ENCODE measurements at places on chromosomes 7 and 10. TPM values are rescaled to one million over a fixed set of nuclear protein-coding genes. Genes with fewer than 3 reads are reported as not detected.

Gene POU6F2
- 0.91 TPM for total RNA-seq

Gene NEUROG3
- total RNA-seq, result not detected

Gene CUBN
- total RNA-seq, result 4.0 TPM

Gene TSPAN12
- total RNA-seq, result 9.5 TPM

Gene LIPJ
- not detected for total RNA-seq

Gene POMZP3
- total RNA-seq, result 15.9 TPM

Gene GIMAP5
- total RNA-seq, result 22.6 TPM

Gene PGAM2
- 0.76 TPM for total RNA-seq

Gene DDC
- not detected for total RNA-seq

DNA sequence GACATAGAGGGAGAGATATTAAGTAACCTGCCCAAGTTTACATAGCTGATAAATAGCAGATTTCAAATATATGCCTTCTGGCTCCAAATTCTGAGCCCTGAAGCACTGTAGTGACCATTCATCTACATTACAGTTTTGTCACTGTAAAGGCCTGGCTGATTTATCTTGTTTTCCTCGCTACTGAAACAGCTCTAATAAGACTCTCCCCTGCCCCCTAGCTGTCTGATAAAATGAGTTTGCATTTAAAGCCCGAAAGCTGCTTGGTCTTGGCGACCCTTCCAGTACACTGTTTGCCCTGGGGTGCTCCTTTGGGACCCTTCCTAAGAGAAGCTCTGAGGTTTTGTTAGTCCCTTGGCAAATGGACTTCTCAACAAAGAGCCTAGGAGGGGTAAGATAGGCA lies 59.7 kb upstream of the RAB11FIP2 start:
- no peaks in the 10 kb centered on the region for H3K36me3 ChIP-seq
- H3K27me3 ChIP-seq, result no peaks in the 10 kb centered on the region
- peak; percentile 35 for DNase-seq
- no peak overlapping the region for H3K4me3 ChIP-seq
- H3K27ac ChIP-seq, result peak overlapping the region; percentile 47

DNA sequence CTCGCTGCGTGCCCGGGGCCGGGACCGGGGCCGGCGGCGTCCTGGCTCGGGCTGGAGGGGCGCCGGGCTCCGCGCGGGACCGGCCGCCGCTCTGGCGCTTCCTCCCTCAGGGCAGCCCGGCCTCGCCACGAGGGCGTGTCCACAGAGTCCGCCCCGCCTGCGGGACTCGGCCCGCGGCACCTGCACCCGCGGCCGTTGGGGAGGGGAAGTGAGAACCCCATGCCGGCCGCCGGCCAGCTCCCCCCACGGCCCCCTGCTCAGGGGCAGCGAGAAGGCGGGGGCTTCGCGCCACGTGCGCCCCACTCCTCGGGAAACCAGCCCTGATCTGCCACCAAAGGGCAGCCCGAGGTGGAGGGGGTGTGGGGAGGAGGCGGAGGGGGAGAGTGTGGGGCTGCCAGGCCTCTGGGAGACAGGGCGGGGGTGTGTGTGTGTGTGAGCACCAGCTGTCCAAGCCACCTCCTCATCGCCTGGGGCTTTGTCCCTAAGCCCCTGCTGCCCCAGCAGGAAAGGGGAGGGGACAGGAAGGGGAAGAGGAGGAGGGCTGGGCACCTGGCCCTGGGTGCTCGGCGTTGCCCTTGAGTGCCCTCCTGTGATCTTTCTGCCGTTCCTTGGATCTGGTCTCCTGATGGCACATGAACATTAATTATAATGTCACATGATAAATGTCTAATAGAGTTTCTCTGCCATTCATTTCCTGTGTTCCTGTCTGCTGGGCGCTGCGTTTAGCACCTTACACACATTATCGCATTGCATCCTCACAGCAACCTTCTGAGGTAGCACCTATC lies at the start of gene PIK3AP1:
TSS of gene PIK3AP1 (minus strand) at position 93 of the 785 bp plus-strand sequence. CDS start 120 bp downstream, outside the sequence.
- DNase-seq, result no peak
- H3K27ac ChIP-seq, result no peak within 1 kb of the TSS
- H3K27me3 ChIP-seq, result no peaks in the 10 kb centered on the region
- H3K36me3 ChIP-seq, result no peaks in the 10 kb centered on the region
- H3K4me1 ChIP-seq, result peaks cover 6% of the 10 kb centered on the region

DNA sequence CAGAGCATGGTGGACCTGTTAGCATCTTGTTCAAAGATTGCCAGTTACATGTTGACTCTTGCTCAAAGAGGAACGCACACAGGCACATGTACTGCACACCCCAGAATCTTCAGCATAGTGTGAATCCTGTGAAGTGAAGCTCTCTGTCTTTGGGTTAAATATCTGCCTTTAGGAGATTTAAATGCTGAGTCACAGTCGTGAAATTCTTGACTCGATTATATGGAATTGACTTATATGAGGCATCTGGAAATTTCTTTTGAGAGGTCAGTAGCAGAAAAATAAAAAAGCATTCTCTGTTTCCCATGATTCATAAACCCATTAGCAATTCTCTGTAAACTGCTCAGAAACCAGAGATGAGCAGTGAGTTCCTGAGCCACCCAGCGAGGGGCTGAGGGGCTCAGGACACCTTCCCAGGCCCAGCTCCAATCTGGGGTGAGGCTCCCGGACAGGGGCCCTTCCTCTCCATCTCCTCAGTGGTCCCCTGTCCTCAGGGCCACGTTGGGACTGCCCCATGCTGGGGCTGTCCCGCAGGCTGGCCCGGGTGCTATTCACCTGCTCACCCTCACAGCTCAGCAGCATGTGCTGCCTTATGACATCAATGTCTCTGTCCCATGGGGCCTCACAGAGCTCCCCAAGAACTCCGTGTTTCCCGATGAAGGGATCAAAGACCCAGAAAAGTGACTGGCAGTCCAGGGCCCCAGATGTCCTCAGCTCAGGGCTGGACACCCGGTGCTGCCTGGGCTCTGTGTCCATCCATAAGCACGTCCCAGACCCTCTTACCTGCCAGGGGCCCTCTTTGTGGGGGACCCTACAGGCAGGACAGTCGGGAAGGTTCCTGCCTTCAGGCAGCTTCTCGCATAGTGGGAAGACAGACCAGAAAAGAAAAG lies 50.0 kb upstream of the INSIG1 start:
- no peak overlapping the region for H3K4me3 ChIP-seq
- no peak overlapping the region for H3K27ac ChIP-seq
- no peaks in the 10 kb centered on the region for H3K4me1 ChIP-seq
- no peaks in the 10 kb centered on the region for H3K36me3 ChIP-seq
- no peaks in the 10 kb centered on the region for H3K27me3 ChIP-seq

- no peaks in the 10 kb centered on the region for H3K27me3 ChIP-seq
- no peak overlapping the region for H3K27ac ChIP-seq
- no peaks in the 10 kb centered on the region for H3K36me3 ChIP-seq
- DNase-seq, result no peak
- no peak overlapping the region for H3K4me3 ChIP-seq
These were observed 23.0 kb upstream of the CDHR3 start for GRCh38 chr7:105940109-105940508.

DNA sequence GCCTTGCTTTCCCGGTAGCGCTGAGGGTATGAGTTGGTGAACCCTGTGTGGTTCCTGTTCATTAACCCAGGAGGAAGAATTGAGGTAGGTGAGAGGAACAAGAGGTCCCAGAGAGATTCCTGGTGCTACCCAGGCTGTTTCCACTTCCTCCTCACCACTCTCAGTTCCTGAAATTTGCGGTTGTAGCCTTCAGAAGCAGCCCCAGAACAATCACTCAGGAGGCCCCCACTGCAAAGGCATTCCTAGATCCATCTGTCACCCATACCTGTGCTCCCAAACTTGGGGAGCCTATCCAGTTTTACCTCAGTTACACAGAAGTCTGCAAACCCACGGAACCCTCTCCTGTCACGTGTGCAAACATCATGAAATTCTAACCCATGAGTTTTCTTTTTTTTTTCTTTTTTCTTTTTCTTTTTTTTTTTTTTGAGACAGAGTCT lies 9.0 kb upstream of the PIP4K2A start:
- no peaks in the 10 kb centered on the region for H3K36me3 ChIP-seq
- H3K4me1 ChIP-seq, result no peaks in the 10 kb centered on the region
- DNase-seq, result no peak
- no peak overlapping the region for H3K4me3 ChIP-seq
- no peaks in the 10 kb centered on the region for H3K27me3 ChIP-seq

DNA sequence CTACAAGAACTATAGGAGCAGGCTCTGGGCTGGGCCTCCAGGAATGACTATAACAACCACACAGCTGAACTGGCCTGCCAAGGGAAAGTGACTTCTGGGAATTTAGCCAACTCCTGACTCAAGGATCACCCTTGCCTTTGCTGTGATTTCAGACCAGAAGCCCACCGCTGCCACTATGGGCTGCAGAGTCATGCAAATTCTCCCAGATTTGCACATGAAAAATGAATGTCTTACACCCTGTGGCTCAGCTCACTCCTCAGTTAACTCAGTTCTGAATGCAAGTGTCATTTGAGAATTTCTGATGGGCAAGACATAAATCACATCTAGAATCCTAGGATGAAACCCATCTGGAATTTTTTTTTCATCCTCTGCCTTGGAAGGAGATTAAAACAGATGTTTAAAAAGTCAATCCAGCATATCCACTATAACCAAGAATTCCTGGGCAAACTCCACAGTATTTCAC lies 186.5 kb upstream of the BET1 start:
- no peaks in the 10 kb centered on the region for H3K27me3 ChIP-seq
- no peak overlapping the region for H3K4me3 ChIP-seq
- no peaks in the 10 kb centered on the region for H3K4me1 ChIP-seq
- no peak overlapping the region for H3K27ac ChIP-seq

DNA sequence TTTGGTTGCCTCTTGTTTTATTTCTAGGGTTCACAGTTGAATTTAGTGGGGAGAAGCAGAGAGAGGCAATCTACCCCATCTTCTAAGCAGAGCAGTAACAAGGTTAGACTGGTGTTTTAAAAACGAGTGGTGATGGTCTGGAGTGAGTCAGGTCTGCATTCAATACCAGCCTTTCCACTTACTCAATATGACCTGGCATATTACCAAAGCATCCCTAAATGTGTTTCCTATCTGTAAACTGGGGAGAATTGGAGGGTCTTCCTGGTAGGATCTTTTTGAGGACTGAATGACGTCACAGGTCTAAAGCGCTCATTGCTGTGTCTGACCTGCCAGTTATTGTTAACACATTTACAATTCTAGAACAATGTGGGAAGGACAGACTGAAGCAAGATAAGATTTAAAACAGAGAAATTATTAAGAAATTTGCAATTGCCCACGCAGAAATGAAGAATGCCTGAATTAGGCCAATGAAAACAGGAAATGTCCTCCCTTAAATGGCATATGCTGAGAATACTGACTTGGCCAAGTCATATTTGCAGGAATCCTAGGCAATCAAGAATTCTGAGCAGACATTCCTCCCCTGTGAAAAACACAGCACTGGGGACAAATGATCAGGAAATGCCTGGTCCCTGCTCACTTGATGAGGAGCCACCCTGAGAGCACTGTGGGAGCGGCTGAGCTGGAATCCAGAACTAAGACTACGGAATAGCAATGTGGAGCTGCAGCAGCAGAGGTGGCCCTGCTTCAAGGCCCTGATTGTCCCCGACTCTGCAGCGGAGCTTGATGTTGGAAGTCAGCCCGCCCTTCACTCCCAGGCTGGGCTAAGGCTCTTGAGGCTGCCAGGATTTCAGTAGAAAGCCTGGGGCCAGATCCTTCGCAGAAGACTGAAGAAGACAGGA lies 184.5 kb upstream of the CXCL12 start:
- DNase-seq, result no peak
- H3K4me1 ChIP-seq, result no peaks in the 10 kb centered on the region
- no peak overlapping the region for H3K4me3 ChIP-seq
- H3K27ac ChIP-seq, result peak overlapping the region; percentile 20
- H3K27me3 ChIP-seq, result no peaks in the 10 kb centered on the region

- no peaks in the 10 kb centered on the region for H3K27me3 ChIP-seq
- no peaks in the 10 kb centered on the region for H3K4me1 ChIP-seq
- DNase-seq, result no peak
- H3K4me3 ChIP-seq, result no peak overlapping the region
These were observed 13.8 kb downstream of the VWA2 start for GRCh38 chr10:114252883-114253282.

GRCh38 chr10:5343561-5343960 lies 21.2 kb upstream of the UCN3 start:
- H3K27ac ChIP-seq, result no peak overlapping the region
- no peaks in the 10 kb centered on the region for H3K36me3 ChIP-seq
- H3K27me3 ChIP-seq, result no peaks in the 10 kb centered on the region
- H3K4me3 ChIP-seq, result no peak overlapping the region
- no peaks in the 10 kb centered on the region for H3K4me1 ChIP-seq

- H3K27ac ChIP-seq, result no peak overlapping the region
- H3K4me1 ChIP-seq, result no peaks in the 10 kb centered on the region
- no peak overlapping the region for H3K4me3 ChIP-seq
- no peak for DNase-seq
- H3K27me3 ChIP-seq, result no peaks in the 10 kb centered on the region
These were observed 517.4 kb downstream of the PARD3 start for GRCh38 chr10:34297541-34298345.

- no peak for DNase-seq
- no peaks in the 10 kb centered on the region for H3K36me3 ChIP-seq
- H3K27ac ChIP-seq, result no peak overlapping the region
- no peaks in the 10 kb centered on the region for H3K27me3 ChIP-seq
- no peaks in the 10 kb centered on the region for H3K4me1 ChIP-seq
These were observed 635.4 kb upstream of the FZD8 start for GRCh38 chr10:36277459-36277858.

DNA sequence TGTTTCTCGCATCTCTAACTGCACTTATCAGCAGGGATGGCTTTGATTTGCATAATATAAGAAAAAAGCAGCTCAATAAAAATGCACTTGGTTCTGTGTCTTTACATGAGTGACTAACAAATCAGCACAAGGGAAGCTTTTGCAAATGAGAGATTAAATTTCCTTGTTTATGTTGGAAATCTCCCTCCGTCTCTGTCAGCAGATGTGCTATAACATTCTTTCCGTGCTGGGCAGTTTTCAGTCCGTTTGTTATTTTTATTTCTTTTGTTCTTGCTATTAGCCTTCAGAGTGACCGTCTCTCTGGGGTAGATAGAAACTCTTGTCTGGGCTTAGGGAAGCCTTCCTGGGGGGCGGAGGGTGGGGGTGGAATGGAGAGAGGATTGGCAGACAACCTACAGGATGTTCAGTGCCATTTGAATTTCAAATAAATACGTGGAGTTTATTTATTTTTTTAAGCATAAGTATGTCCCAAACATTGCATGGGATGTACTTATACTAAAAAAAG lies 96.0 kb downstream of the GATA3 start:
- H3K4me1 ChIP-seq, result no peaks in the 10 kb centered on the region
- no peaks in the 10 kb centered on the region for H3K27me3 ChIP-seq
- no peak overlapping the region for H3K4me3 ChIP-seq
- DNase-seq, result no peak
- H3K27ac ChIP-seq, result no peak overlapping the region

Data from uterus (tissue), 4 donors.